ENCODE measurements at places on chromosomes 1 and 21.

- no peak for DNase-seq
These were observed 133.8 kb upstream of the EDN2 start for GRCh38 chr1:41618066-41618825.

- no peak for DNase-seq
These were observed 3.1 kb downstream of the TACSTD2 start for GRCh38 chr1:58573705-58574591.

- DNase-seq = no peak
These were observed 74.7 kb downstream of the NTPCR start for GRCh38 chr1:233025157-233025556.

DNA sequence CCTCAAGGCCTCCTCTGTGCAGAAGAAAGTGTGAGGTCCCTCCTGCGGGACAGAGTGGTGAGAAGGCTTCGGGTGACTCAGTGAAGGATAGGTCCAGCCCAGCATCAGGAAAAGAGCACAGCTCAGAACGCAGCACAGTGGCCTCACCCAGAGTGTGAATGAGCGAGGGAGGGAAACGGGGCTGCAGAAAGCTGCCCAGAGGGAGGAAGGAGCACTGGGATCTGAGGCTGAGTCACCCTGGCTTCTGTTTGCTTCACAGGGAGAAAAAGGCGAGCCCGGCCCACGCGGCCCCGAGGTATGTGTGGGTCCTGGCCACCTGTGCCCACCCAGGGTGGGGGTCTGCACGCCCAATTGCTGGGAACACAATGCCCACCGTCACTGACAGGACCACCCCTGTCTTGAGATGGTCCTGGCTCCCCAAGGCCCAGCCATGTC, 24.3 kb downstream of the COL6A2 start:
- no peak for DNase-seq

DNA sequence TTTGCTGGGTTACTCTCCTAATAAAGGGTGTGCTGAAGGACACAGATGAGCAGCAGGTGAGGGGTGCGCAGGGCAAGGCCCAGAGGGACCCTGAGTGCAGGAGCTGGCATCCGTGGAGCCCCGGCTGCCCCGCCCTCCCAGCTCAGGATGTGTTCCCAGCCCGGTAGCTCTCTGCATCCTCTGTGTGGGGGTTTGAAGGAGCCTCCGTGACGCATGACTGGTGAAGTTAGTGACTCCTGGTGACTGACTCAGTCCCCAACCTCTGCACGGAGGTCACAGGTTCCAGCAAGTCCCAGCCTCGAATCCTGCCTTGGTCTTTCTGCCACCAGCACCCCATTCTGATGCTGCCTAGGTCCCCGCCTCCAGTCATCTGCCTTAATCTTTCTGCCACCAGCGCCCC, 21.6 kb upstream of the TSPEAR start:
- DNase-seq = no peak

DNA sequence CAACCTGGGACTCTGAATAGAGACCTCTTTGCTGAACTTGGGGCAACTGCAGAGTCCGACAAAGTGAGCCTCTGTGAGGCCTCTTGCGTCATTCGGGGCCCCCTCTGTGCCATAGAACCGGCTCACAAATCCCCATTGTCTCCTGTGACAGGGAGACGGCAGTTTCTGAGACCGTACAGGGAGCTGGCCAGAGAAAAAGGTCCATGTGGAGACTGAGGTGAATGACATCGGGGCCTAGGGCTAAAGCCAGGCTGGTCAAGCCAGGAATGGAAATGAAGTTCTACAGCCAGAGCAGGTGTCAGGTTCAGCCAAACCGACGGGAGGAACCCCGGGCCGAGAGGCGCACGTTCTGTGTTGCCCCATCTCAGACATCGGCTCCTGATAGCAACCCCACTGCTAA, 37.1 kb upstream of the TRIM67 start:
- no peak for DNase-seq

DNA sequence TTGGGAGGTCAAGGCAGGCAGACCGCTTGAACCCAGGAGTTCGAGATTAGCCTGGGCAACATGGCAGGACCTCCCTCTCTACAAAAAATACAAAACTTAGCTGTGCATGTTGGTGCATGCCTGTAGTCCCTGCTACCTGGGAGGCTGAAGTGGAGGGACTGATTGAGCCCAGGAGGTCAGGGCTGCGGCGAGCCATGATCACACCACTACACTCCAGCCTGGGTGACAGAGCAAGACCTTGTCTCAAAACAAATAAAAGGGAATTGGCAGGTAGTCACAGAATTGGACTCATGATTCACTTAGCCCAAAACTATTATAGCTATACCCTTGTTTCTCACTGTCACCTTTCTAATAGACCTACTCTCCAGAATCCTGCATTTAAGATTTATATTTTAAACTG, 5.5 kb downstream of the TADA1 start:
- DNase-seq = no peak
